ENCODE measurements at places on chromosomes 1 and 21.

GRCh38 chr1:58094221-58094620 lies 452.3 kb downstream of the OMA1 start:
- DNase-seq: no peak

GRCh38 chr1:214019499-214019898 lies 31.7 kb downstream of the PROX1 start:
- DNase-seq: no peak

DNA sequence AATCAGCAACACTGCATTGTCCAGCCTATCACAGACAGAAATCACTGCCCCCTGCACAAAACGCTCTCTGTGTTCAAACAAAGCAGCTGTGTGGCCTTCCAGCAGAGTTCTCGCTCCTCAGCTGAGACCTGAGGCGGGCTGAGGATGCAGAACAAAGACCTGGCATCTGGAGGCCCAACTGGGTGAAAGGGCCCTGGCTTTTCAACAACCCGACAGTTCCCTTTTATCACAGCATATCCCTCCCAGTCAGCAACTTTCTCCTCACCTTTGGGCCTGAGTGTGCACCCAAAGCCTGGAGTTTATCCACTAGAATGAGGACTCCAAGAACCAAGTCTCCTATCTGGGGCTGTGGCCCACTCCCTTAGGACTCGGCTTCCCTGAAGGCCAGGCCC lies 42.6 kb upstream of the A3GALT2 start:
- DNase-seq: no peak

GRCh38 chr1:239321877-239322276 lies 64.5 kb upstream of the CHRM3 start:
- no peak for DNase-seq

GRCh38 chr21:32779983-32780382 lies 8.4 kb upstream of the PAXBP1 start:
- DNase-seq: no peak

- no peak for DNase-seq
Measured at GRCh38 chr1:237383791-237384190, 341.8 kb downstream of the RYR2 start.

- peak; percentile 3 for DNase-seq
Measured at GRCh38 chr1:185733818-185734735, at the start of gene HMCN1. Gene HMCN1, plus strand, starts transcription at chr1:185734391. Its CDS starts 389 bp downstream, at chr1:185734780.

Data from CD4-positive, alpha-beta T cell (primary cell).